ENCODE measurements at places on chromosomes 12 and 14.

DNA sequence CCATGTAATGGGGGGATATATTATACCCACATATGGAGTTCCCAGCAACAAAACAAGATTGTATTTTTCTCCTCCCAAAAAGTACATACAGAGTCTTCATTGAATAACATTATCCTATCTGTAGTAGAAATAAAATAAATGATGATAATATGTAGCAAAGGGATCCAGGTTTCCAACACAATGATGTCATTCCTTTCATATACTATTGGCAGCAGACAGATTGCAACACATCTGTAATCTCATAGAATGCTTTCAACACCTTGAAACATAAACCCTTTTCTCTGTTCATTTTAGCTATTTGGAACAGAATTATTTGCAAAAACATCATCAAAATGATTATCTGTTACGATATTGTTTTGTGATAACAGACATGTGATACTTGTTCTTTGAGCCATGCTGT lies 317.6 kb downstream of the DPF3 start:
- DNase-seq, result no peak

GRCh38 chr14:105028251-105028927 lies 7.5 kb upstream of the CDCA4 start:
- DNase-seq, result no peak

- DNase-seq, result no peak
Observed at GRCh38 chr14:56357428-56357827, 222.2 kb upstream of the TMEM260 start.

GRCh38 chr14:98808494-98809407 lies 463.2 kb downstream of the BCL11B start:
- no peak for DNase-seq

GRCh38 chr14:36320897-36321381 lies 502 bp upstream of the MBIP start:
- DNase-seq, result no peak

DNA sequence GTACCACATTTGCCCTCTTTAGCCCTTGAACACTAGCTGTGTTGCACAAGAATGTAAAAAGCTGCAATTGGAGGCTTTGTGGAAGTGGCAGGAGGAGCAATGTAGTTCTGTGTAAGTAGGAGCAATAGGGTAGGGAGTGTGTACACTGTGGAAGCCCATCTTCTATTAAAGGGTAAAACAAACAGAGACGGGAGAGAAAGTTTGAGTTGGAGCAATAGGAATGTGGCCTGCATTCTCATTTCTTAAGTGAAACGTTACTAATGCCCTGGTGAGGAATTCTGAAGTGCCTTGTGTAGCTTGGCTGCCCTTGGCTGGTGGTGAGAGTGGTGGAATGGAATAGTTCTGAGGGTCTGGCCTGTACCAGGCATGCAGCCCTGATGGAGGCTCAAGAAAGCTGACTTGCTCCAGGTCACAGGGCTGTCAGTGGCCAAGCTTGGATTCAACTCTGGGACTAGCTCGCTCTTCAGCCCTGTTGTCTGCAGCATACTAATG lies 38.8 kb upstream of the ATP23 start:
- DNase-seq, result no peak

DNA sequence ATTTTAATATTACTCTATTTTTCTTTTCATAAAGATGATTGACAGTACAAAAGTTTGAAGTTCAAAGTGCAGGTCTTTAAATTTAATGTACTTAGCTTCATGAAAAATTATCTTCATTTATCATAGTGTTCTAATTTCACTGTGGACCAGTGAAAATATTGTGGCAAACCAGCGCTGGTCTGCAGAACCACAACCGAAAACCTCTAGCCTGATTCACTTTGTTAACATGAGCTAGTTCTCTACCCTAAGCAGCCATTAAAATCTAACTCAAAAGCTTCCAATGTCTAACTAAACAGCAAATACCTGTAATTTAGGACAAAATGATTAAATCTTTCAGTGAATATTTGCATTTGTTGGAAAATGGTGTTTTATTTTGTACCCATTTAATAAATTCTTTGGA lies 161.1 kb upstream of the TMTC2 start:
- DNase-seq, result no peak
